Stimulated activated naive CD8-positive, alpha-beta T cell treated with anti-CD3 and anti-CD28 coated beads, Interleukin-15, Interleukin-2, amounts not matched to agents 100 U/mL and 50 U/mL, for 24 hours (primary cell): ENCODE measurements at places on chromosomes 16 and 17.
A peak's percentile ranks its signal among the peaks of the same experiment; 100 is the strongest.

DNA sequence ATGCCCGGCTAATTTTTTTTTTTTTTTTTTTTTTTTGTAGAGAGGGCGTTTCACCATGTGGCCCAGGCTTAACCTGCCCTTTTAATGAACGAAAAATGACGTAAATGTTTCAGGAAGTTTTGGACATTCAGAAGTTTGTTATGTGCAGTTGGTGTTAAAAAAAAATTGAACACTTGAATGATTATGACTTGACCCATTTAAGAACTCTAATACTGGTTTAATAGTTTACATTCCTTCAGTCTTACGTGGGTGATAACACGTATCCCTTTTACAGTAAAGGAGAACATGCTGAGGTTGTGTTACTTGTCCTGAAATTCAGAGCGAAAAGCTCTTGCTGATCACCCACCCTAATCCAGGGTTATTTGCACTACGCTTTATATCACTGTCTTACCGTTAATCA is 1.7 kb downstream of the MLYCD start:
- no peak for DNase-seq

DNA sequence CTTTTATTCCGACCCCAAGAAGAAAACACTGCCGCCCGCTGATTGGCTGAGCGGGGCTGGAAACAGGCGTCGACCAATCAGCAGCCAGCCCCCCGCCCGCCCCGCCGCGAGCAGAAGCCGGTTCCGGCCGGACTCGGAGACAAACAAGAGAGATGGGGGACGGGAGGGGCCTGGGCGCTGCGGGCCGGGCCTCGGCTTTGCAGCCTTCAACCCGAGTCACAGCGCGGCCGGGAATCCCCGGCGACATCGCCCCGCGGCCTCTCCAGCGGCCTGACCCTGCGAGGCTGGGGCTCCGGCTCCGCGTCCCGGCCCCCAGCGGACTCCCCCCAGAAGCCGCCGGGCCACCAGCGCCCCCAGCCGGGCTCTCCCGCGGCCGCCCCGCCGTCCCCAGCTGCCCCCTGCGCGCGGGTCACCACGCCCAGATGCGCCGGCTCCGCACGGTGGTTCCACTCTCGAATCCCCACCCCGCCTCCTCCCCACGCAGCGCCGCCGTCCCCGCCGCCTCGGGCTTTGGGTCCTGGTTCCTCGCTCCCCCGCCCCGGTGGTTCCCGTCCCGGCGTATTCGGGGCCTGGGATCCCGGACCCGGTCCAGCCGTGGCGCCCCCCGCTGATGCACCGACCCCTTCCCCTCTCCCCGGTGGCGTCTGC is 346 bp upstream of the SLC43A2 start:
- peak; percentile 92 for DNase-seq

DNA sequence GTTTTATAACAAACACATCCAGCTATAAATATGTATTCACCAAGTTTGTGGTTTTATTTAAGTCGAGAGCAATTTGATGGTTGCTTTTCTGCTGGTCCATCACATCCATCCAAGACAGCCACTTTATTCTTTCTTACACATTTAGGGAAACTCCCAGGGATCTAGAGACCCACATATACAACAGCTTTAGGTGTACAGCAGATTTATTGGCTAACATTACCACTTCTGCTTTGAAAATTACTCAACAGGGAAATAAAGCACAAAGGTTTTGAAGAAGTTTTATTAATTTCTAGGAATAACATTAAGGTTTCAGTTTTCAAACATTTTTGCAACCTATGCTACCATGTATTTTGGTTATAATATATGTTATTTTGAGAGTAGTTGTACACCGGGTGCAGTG is 6.9 kb downstream of the ERCC4 start:
- no peak for DNase-seq

GRCh38 chr16:11576427-11577289 is 10.1 kb downstream of the LITAF start:
- no peak for DNase-seq

- no peak for DNase-seq
Observed at GRCh38 chr17:40791111-40791510, 8.6 kb downstream of the KRT28 start.

GRCh38 chr16:11977376-11978041 is 975 bp downstream of the SNX29 start:
- no peak for DNase-seq

- DNase-seq = no peak
Observed at GRCh38 chr17:14436266-14436665, 135.4 kb downstream of the HS3ST3B1 start.

DNA sequence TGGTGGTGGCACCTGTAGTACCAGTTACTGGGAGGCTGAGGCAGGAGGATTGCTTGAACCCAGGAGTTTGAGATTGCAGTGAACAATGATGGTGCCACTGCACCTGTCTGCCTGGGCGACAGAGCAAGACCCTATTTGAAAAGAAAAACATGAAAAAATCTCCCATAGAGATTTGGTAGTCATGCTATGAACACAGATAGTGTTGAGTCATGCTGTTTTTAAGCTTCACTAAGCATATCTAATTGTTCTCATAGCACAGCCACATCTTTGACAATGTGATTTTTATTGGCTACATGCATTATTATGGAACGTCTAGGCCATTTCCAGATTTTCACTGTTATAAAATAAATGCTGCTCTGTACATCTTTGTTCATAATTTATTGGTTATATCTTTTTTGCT is 6.0 kb downstream of the IL34 start:
- no peak for DNase-seq

DNA sequence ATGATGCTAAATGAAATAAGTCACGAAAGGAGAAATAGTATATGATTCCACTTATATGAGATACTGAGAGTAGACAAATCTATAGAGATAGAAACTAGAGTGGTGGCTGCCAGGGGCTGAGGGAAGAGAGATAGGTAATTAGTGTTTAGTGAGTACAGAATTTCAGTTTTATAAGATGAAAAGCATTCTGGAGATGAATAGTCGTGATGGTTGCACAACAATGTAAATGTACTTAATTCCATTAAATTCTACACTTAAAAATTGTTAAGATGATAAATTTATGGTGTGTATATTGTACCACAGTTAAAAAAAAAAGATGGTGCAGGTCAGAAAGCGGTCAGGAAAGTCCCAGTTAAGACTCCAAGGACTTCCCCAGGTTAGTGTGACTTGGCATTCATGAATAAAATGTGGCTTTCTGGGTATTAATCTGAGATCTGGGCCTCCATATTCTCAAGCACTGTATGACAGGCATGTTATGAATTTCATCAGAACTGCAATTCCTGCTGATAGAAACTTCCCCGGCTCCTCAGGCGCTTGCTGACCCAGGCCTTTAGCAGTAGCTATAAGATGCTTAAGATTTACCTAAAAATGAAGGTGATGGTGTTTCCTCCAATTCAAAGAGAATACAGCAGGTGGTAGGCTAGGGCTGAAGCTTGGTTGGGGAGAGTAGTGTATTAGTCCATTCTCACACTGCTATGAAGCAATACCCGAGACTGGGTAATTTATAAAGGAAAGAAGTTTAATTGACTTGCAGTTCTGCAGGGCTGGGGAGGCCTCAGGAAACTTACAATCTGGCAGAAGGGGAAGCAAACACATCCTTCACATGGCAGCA is 115.3 kb upstream of the SOX9 start:
- no peak for DNase-seq

- no peak for DNase-seq
Observed at GRCh38 chr16:56773532-56773931, 43.6 kb downstream of the NUP93 start.

- DNase-seq = no peak
Observed at GRCh38 chr17:13785981-13786598, 184.4 kb upstream of the HS3ST3A1 start.

DNA sequence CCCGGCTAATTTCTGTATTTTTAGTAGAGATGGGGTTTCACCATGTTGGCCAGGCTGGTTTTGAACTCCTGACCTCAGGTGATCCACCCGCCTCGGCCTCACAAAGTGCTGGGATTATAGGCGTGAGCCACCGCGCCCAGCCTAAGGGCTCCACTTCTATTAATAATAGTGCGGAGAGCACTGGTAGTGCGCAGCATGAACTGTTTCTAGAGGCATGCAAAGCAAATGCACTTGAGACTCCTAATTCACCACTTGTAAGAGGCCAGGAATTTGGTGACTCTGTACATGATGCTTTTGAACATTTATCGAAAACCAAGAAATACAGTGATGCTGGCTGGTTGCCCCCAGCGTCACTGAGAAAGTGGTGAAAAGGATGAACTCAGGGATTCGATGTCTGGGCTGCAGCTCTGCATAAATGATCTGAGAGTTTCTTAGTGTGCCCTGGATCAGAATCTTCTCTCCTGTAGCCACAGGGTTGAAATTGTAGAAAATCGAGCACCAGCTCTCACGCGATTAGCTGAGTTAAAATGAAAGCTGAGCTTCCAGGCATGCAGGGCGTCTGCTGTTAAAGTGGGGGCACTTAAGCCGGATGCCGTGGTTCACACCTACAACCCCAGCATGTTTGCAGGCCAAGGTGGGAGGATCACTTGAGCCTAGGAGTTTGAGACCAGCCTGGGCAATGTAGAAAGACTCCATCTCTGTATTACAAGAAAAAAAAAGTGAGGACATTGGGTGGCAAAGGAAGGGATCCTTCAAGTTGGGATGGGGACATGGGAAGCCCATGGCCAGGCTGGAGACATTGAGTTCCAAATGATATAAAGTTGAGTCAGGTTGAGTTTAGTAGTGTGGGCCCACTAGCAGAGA is 4.8 kb downstream of the RNF213 start:
- DNase-seq = peak; percentile 75
